WTC11 (cell line): ENCODE measurements at places on chromosomes 7 and 10. TPM values are rescaled to one million over a fixed set of nuclear protein-coding genes. Genes with fewer than 3 reads are reported as not detected.

GRCh38 chr7:22821702-22822485 is 755 bp downstream of the TOMM7 start:
- peak overlapping the region; percentile 99 for H3K4me3 ChIP-seq
- peaks cover 40% of the 10 kb centered on the region for H3K4me1 ChIP-seq

DNA sequence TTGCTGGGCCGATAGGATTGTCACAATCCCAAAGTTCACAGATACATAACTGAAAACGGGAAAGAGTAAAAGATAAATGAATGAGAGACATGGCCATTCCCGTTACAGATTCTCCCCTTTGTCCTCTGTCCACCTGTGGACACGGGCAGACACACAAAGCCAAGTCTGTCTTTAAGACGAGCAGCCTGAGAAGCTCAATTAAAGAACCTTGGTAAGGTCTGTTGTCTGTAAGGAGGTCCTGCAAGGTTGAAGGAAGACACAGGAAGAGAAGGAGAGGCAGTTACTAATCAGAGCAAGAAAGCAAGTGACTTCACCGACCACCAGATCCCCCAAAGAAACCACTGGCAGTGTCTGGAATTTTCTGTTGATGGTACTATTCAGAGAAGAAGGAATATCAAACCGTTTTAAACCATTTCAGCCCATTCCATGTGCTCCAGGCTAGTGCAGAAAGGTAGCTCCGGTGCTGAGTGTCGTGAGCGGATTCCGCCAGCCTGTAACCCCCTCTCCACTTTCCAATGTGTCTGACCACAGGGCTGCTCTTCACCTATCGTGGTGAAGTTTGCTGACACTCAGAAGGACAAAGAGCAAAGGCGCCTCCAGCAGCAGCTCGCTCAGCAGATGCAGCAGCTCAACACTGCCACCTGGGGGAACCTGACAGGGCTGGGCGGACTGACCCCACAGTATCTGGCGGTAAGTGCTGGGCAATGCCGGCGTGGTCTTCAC is 252.6 kb downstream of the CELF2 start:
- H3K27me3 ChIP-seq = no peaks in the 10 kb centered on the region
- peak; percentile 94 for DNase-seq
- H3K36me3 ChIP-seq = no peaks in the 10 kb centered on the region
- H3K4me1 ChIP-seq = peaks cover 37% of the 10 kb centered on the region
- H3K4me3 ChIP-seq = no peak overlapping the region

- H3K4me1 ChIP-seq = no peaks in the 10 kb centered on the region
- DNase-seq = peak; percentile 36
- H3K27me3 ChIP-seq = peaks cover 3% of the 10 kb centered on the region; the same call in 1 of the 2 replicates
- H3K27ac ChIP-seq = no peak within 1 kb of the TSS
- peaks cover 10% of the 10 kb centered on the region for H3K36me3 ChIP-seq
Observed at GRCh38 chr7:56092789-56093531, at the start of gene PHKG1. PHKG1 (minus strand) TSS chr7:56092952; CDS start chr7:56088941, 4,011 bp downstream.

NPFFR1 gene
- 0.04 to 0.05 TPM in 2 of 3 replicates, not detected in the other for total RNA-seq

C10orf105 gene
- 0.48 to 0.99 TPM (median 0.85 TPM) in 3 replicates for total RNA-seq

SPDYE2B gene
- 0.23 TPM in 1 of 3 replicates, not detected in the others for total RNA-seq

NCF1 gene
- total RNA-seq = 0.50 to 0.68 TPM (median 0.66 TPM) in 3 replicates
